ENCODE measurements at places on chromosomes 13 and 19.

- DNase-seq, result peak; percentile 66
These were observed 477 bp downstream of the LNX2 start for GRCh38 chr13:27619728-27620376.

DNA sequence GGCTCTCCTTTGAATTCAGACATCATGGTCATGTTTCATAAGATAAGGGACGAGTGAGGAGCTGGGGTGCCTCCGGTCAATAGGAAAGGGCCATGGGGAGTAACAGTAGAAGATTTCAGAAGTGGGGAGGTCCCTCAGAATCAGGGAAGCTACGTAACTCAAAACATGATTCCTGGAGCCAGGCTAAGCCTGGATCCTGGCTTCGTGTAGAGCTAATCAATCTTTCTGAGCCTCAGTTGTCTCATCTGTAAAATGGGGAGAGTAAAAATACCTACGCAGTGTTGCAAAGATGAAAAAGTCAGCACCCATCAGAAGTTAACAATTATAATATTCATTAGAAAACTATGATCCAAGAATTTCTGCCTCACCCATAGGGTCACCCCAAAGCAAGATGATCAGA is 106.5 kb downstream of the CACNA1A start:
- no peak for DNase-seq

DNA sequence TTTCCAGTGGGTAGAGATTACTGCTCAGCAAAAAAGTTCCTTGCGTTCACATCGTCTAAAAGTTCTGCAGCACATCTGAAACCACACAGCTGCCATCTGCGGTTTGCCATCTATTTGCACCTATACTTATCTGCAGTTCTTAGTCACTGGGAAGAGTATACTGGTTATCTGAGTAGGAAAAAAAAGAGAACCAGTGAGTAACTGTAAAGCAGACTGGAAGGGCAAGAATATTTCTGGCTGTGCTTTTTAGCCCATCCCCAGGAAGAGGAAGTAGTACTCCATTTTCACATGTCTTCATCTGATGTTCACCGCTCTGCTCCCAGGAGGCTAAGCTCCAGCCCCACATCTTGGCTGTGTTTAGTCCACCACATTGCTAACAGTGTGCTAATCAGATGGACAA is 35.6 kb downstream of the EFNB2 start:
- DNase-seq, result peak; percentile 81

- no peak for DNase-seq
These were observed 39.8 kb upstream of the MBNL2 start for GRCh38 chr13:97182111-97182890.

- no peak for DNase-seq
These were observed 29.5 kb downstream of the CRTC1 start for GRCh38 chr19:18712981-18713380.

- DNase-seq, result peak; percentile 62
These were observed 16.9 kb downstream of the FAM187B start for GRCh38 chr19:35211545-35212230.

DNA sequence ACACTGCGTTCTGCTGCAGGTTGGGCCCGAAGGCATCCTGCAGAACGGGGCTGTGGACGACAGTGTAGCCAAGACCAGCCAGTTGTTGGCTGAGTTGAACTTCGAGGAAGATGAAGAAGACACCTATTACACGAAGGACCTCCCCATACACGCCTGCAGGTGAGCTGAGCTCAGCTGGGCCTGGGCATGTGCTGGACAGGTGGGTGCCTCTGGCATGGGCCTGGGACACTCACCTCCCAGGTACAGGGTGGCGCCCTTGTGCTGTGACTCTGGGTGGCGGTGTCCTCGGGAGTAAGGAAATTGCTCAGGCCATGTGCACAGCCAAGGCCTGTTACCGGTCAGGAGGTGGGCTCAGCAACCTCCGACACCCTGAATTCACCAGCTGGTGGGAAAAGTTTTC is 14.2 kb downstream of the UPF1 start:
- DNase-seq, result no peak

DNA sequence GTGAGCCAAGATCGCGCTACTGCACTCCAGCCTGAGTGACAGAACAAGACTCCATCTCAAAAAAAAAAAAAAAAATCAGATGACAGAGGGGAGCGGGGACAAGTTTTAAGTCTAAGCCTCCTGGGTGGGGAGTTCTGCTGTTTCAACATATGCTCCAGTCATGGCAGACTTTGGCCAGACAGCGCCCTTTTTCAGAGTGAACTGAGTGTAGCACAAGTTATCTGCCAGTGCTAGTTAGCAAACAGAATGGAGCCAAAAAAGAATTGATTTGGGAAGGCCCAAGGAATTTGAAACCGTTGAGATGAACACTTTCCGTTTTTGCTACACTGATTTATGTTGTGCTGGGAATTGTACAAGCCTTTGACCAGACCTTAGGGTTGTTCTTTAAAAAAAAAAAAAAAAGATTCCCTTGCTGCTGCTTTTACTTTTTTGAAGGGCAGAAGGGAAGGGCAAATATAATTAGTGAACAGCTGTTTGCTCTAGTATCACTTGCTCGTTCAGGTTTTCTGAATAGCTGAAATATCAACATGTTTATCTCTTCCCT is 5.7 kb downstream of the ACTN4 start:
- no peak for DNase-seq

DNA sequence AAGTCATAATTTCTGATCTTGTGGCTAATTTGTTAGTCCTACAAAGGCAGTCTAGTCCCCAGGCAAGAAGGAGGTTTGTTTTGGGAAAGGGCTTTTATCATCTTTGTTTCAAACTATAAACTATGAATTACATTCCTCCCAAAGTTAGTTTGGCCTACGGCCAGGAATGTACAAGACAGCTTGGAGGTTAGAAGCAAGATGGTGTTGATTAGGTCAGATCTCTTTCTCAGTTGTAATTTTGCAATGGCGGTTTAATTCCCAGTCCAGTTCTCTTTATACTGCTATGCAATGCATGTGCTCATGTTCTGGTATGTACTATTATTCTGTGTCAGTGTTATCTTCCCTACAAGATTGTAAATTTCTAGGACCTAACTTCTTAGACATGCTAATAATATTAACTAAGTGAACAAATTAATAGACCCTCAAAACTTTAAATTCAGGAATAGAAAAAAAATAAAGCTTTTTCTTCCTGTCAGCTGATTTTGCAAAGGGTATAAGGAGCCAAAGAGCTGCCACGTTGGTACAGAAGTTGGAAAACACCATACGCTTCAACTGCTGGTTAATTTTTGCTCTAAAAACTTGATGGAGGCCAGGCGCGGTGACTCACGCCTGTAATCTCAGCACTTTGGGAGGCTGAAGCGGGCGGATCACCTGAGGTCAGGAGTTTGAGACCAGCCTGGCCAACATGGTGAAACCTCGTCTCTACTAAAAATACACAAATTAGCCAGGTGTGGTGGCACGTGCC is 1.3 kb upstream of the DNAJC15 start:
- peak; percentile 38 for DNase-seq

- DNase-seq, result no peak
These were observed 68.9 kb upstream of the ZNF835 start for GRCh38 chr19:56740501-56740900.

DNA sequence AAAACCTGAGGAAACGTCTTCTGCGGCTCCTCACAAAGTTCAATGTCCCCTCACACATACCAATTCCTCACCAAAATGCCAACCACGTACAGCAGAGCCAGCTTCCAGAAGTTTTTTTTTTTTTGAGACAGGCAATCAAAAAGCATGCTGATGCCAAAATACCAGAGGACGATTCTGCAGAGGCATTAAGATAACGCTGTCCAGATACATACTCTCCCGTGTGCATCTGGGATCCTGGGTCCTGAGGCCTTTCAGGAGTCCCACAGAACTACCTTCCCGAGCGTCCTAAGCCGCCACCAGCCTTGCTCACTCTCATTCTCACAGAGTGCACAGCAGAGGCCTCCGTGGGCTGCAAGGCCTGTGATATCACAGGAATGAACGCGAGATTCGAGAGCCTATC is 5.0 kb downstream of the DCUN1D2 start:
- no peak for DNase-seq

DNA sequence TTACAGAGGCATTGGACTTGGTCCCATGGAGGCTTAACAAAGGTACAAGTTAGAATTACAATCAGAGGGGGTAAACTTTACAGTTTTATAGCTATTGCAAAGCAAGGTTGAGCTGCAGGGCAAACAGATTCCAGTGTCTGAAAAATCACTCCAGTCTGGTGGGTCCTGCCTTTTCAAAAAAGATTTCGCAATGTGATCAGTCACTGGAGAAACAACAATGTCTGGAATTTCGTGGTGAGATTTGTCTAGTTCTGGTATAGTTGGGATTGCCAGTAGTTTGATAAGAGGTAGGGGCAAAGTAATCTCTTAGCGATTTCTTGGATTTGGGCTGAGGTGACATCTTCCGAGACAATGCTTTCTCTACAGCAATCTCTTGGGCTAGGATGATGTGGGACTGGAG is 1198.2 kb upstream of the PCDH9 start:
- DNase-seq, result no peak

DNA sequence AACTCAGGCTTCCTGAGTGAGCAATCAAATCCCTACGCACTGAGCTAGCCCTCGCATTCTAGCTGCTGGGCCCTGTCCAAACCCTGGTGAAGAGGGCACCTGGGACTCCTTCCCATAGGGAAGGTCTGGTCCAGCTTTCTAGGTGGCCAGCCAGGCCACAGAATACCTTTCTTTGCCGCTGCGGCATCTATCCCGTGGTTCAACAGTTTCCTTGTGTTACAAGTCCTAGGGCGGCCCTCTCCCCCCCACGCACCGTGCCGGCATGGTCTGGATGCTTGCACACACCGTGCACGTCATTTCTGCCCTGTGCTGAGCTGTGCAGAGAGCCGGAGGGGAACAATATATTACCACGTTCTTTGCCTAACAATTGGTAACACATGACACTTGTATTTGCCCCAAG is 164.6 kb upstream of the TSHZ3 start:
- DNase-seq, result no peak

GRCh38 chr19:42250666-42251531 is 4.0 kb downstream of the ERF start:
- peak; percentile 63 for DNase-seq

- no peak for DNase-seq
These were observed 507.0 kb downstream of the DACH1 start for GRCh38 chr13:71360041-71360440.

- peak; percentile 78 for DNase-seq
These were observed 2.8 kb downstream of the PTGER1 start for GRCh38 chr19:14472202-14472938.

DNA sequence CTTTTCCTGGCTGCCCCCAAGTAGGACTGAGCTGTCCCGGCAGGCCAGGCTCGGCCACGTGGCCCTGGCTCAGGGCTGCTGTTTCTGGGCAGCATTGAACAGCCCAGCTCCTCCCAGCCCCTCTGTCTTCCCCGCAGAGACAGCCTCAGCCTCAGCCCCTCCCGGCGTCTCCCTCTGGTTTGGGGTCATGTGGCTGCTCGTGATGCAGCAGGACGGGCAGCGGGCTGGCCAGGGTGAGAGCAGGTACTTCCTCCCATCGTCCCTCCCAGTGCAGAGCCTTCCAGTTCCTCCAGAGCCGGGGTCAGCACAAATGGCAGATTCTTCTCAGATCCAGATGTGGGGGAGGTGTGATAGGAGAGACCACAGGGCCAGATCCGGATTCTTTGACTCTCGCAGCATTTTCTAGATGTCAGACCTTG is 114.6 kb downstream of the KDM4B start:
- DNase-seq, result no peak

DNA sequence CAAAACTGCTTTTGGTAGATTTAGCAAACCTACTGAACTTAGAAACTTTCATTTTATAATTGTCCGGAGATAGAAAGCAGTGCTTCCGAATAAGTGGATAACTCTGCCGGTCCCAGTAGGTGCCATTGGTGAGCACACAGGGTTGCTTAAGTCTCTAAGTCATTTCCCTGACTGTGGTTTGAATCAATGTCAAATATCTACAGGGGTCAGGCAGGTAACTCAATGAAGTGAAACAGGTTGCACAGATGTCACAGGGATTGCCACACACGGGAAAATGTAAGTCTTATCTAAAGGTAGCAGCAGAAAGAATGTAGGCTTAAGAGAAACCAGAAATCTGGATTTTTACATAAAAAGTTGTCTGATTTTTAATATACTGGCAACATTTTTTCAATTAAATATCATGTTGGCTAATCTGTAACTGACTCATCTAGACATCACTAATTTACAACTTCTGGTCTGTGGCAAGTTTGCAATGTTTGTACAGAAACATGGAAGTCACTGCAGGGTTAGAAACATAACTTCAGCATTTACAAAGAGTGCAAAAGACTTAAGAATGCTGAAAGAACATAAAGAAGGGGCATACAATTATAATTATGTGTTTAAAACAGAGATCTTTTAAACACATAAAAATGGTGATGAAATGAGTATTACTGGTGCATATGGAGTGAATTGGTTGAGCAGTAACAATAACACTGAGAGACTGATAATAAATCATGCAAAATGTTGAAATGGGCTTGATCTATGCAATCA is 14.3 kb upstream of the LRRC63 start:
- no peak for DNase-seq

DNA sequence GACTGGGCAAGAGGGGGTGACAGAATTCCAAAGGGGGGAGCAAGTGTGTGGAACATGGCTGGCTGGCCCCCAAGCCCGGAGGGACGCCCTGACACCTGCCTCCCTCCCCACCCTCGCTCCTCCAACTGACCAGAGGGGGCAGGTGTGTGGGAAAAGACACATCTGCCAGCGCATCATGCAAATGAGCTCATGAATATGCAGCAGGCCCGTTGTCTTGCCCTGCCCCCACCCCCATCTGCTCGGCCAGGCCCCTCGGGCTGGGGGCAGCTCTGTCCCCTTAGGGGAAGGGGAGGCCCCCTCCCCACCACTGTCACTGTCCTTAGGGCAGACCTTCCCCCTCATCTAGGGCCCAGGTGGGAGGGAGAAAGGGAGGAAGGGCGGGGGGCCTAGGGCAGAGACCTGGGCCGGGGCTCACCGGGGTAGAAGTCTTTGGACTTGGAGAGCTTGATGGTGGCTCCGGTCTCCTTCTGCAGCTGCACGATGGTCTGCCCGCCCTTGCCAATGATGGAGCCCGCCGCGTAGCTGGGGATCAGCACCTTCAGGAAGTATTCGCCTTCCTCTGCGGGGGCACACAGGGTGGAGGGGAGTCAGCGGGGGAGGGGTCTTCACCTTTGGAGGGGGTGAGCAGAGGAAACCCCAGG is 12.9 kb downstream of the NOVA2 start:
- DNase-seq, result no peak

GRCh38 chr13:67023130-67023876 is 206.8 kb downstream of the PCDH9 start:
- DNase-seq, result peak; percentile 38

GRCh38 chr19:54803410-54803809 is at the start of gene KIR2DL4:
Gene KIR2DL4 (plus strand): TSS chr19:54803610. CDS start chr19:54803652, 42 bp downstream.
- no peak for DNase-seq

GRCh38 chr13:53749306-53749705 is 720.7 kb downstream of the OLFM4 start:
- DNase-seq, result no peak

- DNase-seq, result no peak
These were observed 23.2 kb downstream of the STOML3 start for GRCh38 chr13:38967446-38967845.

GRCh38 chr19:7545300-7545699 is 9.8 kb downstream of the PNPLA6 start:
- DNase-seq, result no peak

GRCh38 chr19:48768994-48769713 is 13.8 kb downstream of the FGF21 start:
- peak; percentile 58 for DNase-seq

- DNase-seq, result no peak
These were observed 8.0 kb downstream of the DPP9 start for GRCh38 chr19:4715529-4716221.
